ENCODE measurements at places on chromosomes 4 and X.

DNA sequence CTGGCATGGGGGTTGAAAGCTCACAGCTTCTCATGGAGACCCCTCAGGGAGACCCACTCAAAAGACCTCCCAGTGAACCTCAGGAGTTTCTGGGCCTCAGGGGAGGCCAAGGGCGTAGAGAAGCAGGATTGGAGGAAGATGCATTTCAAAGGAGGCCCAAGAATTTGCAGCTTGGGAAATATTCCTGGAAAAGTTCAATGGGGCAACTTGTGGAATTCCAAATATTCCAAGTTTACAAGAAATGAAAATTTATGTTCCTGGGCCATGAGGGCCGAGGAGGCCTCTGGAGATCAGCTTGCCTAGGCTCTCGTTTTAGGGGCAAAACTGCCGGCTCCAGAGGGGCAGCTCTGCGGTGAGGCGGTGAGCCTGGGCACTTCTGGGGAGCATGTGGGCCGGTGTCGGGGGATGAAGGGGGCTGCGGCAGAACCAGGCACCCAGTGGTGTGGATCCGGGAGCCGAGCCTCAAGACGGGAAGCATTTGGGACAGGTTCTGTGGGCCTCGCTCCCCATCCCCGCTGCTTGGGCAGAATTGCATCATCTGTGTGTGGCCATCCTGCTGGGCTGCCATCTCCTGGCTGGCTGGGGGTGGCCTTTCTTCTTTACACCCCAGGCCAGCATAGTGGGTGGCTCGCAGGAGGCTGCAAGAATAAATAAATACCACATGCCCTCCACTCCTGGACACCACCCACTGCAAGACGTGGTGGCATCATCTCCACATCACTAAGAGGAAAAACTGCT is 54.6 kb upstream of the GPR78 start:
- no peak for DNase-seq

GRCh38 chr4:47737326-47737725 is 100.5 kb downstream of the CORIN start:
- DNase-seq: no peak

DNA sequence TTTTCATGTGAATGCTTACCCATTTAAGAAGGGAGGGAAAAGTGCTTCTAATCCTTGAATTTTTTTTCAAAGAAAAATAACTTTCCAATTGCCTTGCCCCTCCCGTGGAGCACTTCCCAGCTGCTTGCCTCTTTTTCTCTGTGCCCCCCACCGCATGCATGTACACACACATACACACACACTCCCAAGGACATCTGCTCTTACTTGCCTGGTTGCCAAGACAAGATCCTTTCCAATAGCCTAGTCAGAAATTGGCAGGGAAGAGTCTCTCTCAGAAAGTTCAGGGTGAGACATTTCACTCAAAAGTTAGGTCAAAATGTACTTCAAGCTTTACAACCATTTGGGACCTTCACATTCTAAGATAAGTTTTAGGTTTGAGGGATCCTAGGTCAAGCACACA is 10.9 kb downstream of the HHIP start:
- DNase-seq: no peak

DNA sequence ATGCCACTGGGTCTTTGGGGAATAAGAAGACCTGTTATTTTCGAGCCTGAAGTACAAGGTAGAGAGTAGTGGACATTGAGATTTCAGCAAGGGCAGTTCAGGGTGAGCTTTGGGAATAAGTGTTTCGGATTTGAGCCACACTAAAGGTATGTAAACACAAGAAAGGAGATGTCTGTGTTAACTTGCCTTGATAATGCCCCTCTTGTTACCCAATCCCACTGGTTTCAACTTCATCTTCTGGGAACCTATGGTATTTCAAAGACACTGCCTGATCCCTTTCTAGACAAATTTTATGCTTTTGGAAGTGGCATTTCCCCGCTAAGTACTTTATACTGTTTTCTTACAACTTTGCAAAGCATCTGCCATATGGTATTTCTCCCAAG is 79.4 kb downstream of the SLC9A6 start:
- DNase-seq: no peak

DNA sequence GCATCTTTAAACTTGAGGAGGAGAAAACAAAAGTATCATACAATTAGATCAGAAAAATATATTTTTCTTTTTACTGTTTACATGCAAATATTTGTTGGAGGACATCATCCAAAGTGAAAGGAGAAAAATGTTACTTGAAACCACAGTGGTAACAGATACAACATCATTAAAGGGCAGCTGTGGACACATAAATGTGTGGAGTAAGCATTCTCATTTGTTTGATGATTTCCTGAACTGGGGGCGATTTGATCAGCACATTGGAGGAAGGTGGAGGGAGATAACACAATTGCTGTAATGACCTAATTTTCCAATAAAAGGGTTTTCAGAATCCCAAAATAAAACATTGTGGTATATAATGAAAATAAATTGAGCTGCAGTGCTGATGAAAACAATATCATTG is 314.5 kb upstream of the HS3ST1 start:
- DNase-seq: no peak

- DNase-seq: no peak
These were observed 158.2 kb downstream of the DEFB131A start for GRCh38 chr4:9602389-9602914.

GRCh38 chrX:19670854-19671620 is 155.7 kb upstream of the MAP3K15 start:
- DNase-seq: no peak

DNA sequence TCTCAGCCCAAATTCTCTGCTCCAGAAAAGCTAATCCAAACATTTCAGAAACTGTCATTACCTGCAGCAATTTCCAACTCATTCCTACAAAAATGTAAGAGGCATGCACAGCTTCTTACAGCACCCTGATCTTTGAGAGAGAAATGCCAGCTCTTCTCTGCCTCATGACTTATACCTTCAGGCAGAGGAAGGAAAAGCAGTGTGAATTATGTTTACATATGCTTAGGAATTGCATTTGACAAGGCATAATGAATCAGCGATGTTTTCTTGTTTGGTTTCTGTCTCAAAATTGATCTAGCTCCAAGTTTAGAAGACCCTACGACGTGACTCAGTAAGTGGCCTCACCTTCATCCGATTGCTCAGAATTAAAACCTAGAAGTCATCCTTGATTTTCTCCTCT is 21.8 kb upstream of the AGA start:
- no peak for DNase-seq

GRCh38 chr4:138918169-138918869 is 97.3 kb upstream of the NOCT start:
- no peak for DNase-seq

- DNase-seq: no peak
These were observed 72.7 kb upstream of the IL15 start for GRCh38 chr4:141563723-141564122.

- no peak for DNase-seq
These were observed 96.8 kb upstream of the FRAS1 start for GRCh38 chr4:77960367-77960766.

DNA sequence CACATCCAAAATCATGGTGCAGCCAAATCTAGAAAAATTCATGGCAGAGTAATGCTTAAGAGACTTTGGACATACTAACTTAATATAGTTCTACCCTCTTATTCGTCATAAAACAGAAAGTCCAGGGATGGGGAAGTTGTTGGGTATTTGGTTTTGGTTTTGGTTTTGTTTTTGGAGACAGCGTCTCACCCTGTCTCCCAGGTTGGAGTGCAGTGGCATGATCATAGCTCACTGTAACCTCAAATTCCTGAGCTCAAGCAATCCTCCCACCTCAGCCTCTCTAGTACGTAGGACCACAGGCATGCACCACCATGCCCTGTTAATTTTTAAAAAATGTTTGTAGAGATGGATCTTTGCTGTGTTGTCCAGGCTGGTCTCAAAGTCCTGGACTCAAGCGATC is 271.8 kb upstream of the TENM3 start:
- no peak for DNase-seq

DNA sequence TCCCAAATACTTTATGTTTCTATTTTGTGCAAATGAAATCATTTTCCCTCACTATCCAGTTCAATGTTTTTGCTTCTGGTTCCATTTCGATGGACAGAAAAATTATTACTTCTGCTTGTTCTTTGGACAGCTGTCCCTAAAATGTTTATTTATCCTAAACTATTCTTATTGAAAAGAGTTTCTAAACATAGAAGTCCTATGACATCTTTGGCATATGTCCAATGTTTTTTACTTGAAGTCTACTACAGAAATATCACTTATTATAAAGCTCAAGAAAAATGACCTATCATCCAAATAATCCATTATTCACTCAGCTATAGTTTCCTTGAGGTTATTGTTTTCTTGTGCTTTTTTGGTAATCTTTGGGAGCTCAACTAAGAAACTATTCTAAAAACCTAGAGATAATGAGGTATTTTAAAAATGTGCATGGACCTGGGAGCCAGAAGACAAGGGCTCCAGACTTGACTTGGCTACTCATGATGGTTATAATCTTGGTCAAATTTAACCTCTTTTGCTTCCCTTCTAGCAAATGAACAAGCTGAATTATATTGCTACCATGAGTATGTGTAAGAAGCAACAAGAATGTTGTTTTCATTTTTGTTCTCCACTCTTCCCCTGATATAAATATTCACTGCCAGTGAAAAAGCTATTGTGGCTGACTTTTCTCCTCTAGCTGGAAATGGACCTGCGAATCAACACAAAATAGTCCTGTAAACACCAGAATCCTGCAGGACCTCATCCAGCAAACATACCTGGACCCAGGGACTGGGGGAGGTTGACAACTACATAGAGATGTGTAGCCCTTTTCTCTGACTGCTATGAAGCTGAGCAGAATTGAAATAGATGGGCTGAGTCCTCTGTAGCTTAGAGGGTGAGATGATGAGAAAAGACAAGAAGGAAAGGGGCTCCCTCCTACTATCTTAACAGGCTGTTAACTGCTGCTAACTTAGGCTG is 137.4 kb downstream of the FRYL start:
- DNase-seq: no peak

DNA sequence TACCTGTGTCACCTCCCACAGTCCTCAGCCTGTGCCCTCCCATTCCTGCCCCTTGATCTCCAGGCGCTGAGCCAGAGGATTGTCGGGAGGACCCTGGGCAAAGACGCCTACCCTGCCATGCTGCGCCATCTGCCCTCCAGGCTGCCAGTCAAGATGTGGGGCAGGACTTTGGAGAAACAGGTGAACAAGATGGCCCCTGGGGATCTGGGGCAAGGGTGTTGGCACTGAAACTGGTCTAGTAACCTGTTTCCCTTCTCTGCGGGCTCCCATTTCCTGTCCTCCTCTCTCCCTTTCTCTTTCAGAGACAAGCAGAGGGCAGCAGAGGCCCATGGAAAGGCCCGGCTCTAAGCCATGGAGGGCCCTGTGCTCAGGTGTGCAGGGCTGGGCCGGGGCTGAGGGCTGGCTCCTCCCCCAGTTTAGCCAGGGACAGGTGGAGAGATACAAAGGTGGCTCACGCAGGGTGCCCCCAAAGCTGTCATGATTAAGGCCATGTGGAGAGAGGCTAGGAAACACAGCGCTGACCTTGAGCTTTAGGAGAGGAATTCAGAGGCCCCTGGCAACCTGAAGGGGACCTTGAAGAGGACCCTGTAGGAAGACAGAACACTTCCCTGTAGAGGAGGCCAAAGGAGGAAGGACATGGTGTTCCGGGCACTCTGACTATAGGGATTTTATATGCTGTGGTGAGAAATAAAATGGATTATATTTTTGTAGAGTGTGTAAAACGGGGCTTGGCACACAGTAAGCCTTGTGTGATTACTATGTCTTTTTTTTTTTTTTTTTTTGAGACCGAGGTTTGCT is at the start of gene GLOD5:
GLOD5 (plus strand) TSS at position 74 of the 798 bp plus-strand sequence; CDS start at position 118, 44 bp downstream.
- peak; percentile 40 for DNase-seq

- peak; percentile 24 for DNase-seq
These were observed 50.8 kb upstream of the ELF2 start for GRCh38 chr4:139227729-139228404.

DNA sequence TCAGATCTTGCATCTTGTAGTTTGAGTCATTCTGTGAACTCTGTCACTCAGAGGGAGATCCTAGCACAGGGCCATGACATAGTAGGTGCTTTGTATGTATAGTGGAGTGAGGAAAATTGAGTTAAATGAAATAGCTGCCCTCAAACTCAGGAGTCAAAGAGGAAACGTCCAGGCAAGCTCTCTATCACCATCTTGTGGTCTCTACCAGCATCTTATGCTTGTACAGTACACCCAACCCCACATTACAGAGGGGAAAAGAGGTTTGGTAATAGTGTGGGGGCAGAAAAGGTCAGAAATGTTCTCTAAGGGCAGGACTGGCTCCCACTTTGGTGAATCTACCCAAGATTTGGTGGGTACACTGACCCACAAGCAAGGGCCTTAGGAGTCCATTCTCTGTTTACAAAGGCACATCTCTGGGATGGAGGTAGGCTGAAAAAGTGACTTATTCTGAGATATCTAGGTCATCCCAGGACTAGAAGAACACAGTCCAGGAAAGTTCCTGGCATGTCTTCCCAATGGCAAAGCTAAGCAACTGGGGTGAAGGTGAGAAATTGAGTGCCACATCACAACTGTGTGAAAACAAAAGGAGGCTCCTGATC is 131.8 kb downstream of the OR13H1 start:
- no peak for DNase-seq

GRCh38 chrX:85365370-85365995 is 14.0 kb downstream of the POF1B start:
- DNase-seq: no peak

DNA sequence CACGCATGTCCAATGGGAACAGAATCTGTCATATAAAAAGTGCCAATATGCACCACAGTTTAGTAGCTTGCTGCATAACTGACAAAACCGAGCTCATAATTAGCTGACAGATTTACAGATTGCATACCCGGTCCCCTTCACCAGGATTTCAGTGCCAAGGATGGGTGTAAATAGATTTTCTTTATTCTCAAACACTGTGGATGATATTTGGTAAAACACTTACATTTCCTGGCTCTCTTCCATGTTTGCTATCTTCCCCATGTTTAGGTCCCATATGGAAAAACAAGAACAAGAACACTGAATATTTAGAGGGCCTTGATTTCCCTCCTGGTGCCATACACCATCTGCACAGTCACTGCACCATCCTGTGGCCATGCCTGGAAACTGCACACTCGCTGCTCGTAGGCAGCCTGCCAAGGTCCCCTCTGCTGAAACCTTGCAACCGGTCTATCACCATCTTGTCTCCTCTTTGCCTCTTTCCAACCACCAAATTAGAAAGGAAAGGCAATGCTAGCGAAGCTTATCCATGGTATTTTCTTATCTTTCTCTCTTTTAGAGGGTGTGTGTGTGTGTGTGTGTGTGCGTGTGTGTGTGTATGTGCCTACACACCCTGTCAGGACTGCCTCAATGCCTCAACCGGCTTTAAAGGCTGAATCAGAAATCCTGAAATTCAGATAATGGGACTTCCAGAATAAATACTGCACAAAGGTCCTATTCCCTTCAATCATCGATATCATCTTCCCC is 124.2 kb upstream of the MBNL3 start:
- peak; percentile 22 for DNase-seq

GRCh38 chr4:30714408-30715031 is 5.6 kb upstream of the PCDH7 start:
- no peak for DNase-seq

- DNase-seq: no peak
These were observed 1491.8 kb upstream of the IGFBP7 start for GRCh38 chr4:58602022-58602421.

DNA sequence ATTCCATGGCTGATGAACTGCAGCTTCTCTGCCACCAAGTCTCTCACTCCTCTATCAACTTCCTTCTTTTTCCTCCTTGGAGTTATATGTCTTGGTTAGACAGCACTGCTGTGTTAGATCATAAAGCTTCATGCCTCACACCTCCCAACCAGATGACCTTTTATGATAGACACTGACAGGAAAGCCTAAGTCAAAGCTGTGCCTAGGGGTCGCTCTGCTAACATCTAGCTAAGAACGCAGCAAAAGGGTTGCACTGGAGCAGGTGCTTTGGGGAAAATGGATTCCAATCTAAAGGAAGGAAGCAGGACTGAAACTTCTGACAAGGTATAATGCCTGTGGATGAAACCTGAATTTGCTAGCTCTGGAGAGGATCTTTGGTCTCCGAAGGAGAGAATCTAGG is 509.7 kb downstream of the SMARCA1 start:
- DNase-seq: no peak
